ENCODE measurements at places on chromosomes 3 and 15.

- DNase-seq = no peak
Observed at GRCh38 chr3:172448661-172449465, 607 bp upstream of the GHSR start.

DNA sequence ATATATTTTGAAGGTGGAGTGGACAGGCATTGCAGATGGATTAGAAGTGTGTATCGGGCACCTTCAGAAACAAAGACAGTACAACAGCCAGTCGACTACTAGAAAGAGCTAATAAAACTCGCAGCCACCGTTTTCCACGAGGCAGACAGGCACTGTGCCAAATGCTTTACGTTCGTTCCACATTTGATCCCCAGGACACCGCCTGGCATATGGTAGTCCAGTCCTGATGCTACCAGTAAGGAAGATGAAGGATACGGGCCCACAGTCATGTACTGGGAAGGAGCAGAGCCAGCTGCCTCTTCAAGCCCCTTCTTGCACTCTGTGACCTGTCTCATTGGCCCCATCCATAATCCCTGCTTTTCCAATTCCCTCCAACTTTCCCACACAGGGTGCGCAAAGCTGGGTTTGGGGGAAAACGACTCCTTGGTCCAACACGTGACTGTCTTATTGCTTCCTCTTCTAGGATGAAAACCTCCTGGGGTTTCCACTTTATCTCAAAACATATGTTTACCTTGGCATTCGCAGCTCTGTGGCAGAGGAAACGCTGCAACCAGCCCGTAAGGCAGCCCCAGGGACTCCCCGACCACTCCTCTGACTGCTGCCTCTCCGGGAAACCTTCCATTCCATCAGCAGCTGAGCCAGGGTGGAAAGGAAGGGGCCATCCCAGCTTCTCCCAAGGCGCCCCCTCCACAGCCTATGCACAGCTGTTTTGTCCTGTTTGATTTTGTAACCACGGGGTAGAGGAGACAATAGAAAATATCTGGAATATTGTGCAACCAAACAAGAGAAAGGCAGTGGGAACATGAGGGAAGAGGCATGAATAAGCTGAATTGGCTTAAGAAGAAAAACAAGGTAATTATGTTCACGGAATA is 107.4 kb downstream of the ADAMTS17 start:
- no peak for DNase-seq

DNA sequence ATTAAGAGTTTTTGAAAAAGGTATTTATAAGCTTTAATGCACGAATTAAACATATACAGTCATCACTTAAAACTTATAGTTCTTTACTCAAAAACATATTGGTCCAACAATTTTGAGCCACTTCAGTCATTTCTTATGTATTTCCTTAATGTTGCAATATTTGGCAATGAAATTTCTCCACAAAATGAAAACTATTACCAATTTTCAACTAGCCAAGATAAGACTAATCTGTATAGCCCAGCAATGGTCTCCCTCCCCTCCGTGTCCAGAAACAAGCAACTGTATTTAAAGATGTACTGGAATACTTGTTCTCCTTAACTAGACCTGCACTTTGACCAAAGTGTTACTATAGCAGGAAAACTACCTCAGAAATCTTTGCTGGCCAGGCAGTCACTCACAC is 9.2 kb downstream of the ARF4 start:
- DNase-seq = no peak

DNA sequence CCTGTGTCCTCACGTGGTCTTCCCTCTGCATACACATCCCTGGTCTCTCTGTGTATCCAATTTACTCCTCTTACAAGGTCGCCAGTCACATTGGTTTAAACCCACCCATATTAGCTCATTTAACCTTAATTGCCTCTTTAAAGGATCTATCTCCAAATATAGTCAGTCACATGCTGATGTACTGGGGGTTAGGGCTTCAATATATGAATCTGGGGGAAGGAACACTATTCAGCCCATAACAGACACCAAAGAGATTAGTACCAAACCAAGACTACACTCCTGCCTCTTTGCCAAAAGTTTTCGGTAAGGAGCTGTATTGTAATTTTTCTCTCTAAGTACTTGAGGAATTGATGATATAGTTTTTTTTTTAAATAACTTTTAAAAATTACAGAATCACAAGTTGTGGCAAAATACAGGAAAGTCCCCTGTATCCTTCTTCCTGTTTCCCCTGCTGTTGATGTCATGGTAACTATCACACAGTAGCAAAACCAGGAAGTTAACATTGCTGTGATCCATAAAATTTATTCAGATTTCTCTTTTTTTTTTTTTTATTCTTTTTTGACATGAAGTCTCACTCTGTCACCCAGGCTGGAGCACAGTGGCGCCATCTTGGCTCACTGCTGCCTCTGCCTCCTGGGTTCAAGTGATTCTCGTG is 67.8 kb downstream of the SLCO3A1 start:
- DNase-seq = no peak

GRCh38 chr3:104549099-104549714 is 817.5 kb upstream of the ALCAM start:
- DNase-seq = no peak

GRCh38 chr3:37130984-37131859 is 43.2 kb downstream of the LRRFIP2 start:
- no peak for DNase-seq
